Sigmoid colon (tissue), 7 donors: ENCODE measurements at places on chromosomes 7 and 10. TPM values are rescaled to one million over a fixed set of nuclear protein-coding genes. Genes with fewer than 3 reads are reported as not detected.

SPDYE2B gene
- not detected for polyA plus RNA-seq

MPLKIP gene
- 70.5 TPM for polyA plus RNA-seq

NPFFR1 gene
- polyA plus RNA-seq: not detected

NCF1 gene
- polyA plus RNA-seq: 27.8 TPM

MYPN gene
- 0.23 TPM for polyA plus RNA-seq

FLNC gene
- 12.6 TPM for polyA plus RNA-seq

SLC16A9 gene
- polyA plus RNA-seq: 6.9 TPM

ADCYAP1R1 gene
- 0.60 TPM for polyA plus RNA-seq

OR2A1 gene
- polyA plus RNA-seq: not detected

UCMA gene
- not detected for polyA plus RNA-seq

ADAM12 gene
- under 0.01 TPM for polyA plus RNA-seq

GRCh38 chr7:92043637-92044036 is 90.6 kb downstream of the CYP51A1 start:
- H3K27ac ChIP-seq: peak overlapping the region; percentile 59
- no peaks in the 10 kb centered on the region for H3K27me3 ChIP-seq
- no peak for DNase-seq

GRCh38 chr10:90968328-90969081 is 47.6 kb upstream of the ANKRD1 start:
- no peaks in the 10 kb centered on the region for H3K4me1 ChIP-seq
- H3K27me3 ChIP-seq: no peaks in the 10 kb centered on the region
- H3K4me3 ChIP-seq: no peak overlapping the region
- no peaks in the 10 kb centered on the region for H3K36me3 ChIP-seq
- H3K27ac ChIP-seq: peak overlapping the region; percentile 63
- DNase-seq: no peak

- H3K27me3 ChIP-seq: no peaks in the 10 kb centered on the region
- H3K27ac ChIP-seq: no peak overlapping the region
- no peaks in the 10 kb centered on the region for H3K4me1 ChIP-seq
- H3K36me3 ChIP-seq: no peaks in the 10 kb centered on the region
- H3K4me3 ChIP-seq: no peak overlapping the region
Measured at GRCh38 chr10:68576118-68576517, 16.0 kb downstream of the TET1 start.

DNA sequence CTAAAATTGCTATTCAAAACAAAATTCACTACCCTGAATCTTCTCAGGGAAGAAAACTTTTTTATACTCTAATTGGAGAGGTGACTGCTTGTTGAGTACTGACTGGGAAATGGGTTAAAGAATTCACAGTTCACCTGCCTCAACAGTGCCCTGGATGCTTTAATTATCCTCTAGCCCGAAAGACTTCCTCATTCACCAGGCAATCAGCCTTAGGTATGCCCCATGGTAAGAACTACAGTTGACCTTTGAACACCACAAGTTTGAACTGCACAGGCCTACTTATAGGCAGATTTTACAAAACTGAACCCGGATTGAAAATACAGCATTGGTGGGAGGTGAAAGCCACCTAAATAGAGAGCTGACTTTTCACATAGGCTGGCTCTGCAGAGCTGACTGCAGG is 175.3 kb downstream of the ELAPOR2 start:
- H3K36me3 ChIP-seq: no peaks in the 10 kb centered on the region
- no peak overlapping the region for H3K4me3 ChIP-seq
- H3K27me3 ChIP-seq: no peaks in the 10 kb centered on the region
- no peak for DNase-seq

DNA sequence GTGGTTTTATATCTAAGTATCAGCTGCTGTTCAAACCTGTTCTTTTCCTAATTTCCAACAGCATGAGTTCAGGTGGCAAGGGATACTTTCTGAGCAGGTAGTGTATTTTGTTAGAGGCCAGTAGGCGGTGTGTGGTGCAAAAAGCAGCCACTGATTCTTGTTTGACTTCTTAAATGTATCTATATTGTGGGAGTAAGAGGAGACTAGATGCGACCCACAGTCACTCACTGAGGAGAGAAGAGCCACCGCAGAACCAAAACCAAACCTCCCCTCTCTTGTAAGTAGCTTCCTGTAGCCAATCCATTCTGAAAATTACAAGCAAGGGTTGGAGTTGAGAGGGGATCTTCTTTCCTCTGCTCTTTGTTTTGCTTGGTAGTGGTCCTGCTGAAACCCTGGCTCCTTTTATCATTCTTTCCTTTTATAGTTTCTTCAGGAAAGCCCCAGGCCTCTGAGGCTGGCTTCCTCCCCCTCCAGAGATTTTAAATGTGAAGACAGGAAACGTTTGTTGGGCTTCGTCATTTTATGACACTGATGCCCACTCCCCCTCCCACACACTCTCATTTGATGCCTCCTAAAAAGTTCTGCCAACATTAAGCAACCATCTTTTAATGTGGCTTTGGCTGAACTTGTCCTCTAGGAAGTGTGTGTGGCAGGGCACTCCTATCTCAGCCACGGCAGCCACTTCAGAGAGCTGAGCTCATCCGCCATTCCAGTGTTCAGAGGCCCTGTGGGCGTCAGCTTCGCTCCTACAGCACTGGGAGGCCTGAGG is 566.0 kb downstream of the SUGCT start:
- no peak for DNase-seq
- no peaks in the 10 kb centered on the region for H3K36me3 ChIP-seq
- no peaks in the 10 kb centered on the region for H3K4me1 ChIP-seq
- no peak overlapping the region for H3K27ac ChIP-seq
- no peak overlapping the region for H3K4me3 ChIP-seq

DNA sequence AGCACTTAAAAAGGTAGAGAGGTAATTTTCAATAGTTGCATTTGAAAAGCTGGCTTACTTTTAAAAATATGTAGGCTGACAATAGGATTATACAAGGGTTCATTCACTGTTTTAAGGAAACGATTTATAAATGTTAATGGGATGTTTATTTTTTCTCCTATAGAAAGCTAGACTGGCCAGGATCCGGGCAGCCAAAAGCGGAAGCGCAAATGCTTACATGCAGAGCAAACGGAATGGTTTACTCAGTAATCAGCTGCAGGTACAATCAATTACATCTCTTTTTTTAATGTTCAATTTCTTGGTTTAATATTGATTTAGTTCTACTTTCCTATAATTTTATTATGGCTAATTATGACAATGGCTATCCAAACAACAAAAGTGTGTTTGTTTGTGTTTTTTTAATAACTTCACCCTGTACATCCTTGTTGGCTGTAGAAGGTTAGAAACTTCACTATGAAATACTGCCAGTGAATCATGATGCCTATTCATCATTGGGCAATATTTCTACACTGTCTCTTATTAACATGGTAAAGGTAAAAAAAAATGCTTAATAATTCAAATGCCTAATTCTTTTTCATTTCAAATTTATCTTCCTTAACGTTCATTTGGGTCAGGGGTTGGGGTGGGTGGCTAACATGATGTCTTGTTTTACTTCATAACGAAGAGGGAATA is 116.4 kb downstream of the TSPAN12 start:
- no peaks in the 10 kb centered on the region for H3K36me3 ChIP-seq
- H3K27me3 ChIP-seq: no peaks in the 10 kb centered on the region

- H3K4me1 ChIP-seq: no peaks in the 10 kb centered on the region
- no peak overlapping the region for H3K27ac ChIP-seq
- no peaks in the 10 kb centered on the region for H3K27me3 ChIP-seq
- H3K4me3 ChIP-seq: no peak overlapping the region
Measured at GRCh38 chr7:72053292-72053691, 358.8 kb downstream of the CALN1 start.

GRCh38 chr10:11009471-11010308 is 8.0 kb upstream of the CELF2 start:
- H3K27ac ChIP-seq: peak overlapping the region; percentile 50
- H3K4me1 ChIP-seq: peaks cover 9% of the 10 kb centered on the region
- no peak overlapping the region for H3K4me3 ChIP-seq
- no peak for DNase-seq
- H3K27me3 ChIP-seq: no peaks in the 10 kb centered on the region

GRCh38 chr10:33112831-33113455 is 154.9 kb upstream of the ITGB1 start:
- H3K36me3 ChIP-seq: no peaks in the 10 kb centered on the region
- H3K4me3 ChIP-seq: no peak overlapping the region
- no peak for DNase-seq
- no peaks in the 10 kb centered on the region for H3K27me3 ChIP-seq
- no peaks in the 10 kb centered on the region for H3K4me1 ChIP-seq

- H3K36me3 ChIP-seq: no peaks in the 10 kb centered on the region
- peak overlapping the region; percentile 95 for H3K27ac ChIP-seq
- peaks cover 92% of the 10 kb centered on the region for H3K4me1 ChIP-seq
- H3K27me3 ChIP-seq: no peaks in the 10 kb centered on the region
Measured at GRCh38 chr10:93473804-93474472, 8.2 kb downstream of the MYOF start.

DNA sequence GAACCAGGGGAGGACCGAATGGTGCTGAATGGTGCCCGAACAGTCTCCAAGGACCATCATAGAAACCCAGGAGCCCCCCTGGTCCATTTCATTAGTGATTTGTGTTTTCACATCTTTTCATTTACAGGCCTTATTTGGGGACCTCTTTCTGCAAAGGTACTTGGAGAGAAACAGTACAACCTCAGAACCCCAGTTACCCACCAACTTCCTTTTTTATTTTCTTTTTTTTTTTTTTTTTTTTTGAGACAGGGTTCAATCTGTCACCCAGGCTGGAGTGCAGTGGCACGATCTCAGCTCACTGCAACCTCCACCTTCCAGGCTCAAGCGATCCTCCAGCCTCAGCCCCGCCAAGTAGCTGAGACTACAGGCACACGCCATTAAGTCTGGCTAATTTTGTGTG is 13.0 kb upstream of the ELN start:
- no peak overlapping the region for H3K27ac ChIP-seq
- H3K36me3 ChIP-seq: no peaks in the 10 kb centered on the region
- H3K4me3 ChIP-seq: no peak overlapping the region
- H3K4me1 ChIP-seq: peaks cover 19% of the 10 kb centered on the region
- no peak for DNase-seq
- no peaks in the 10 kb centered on the region for H3K27me3 ChIP-seq

DNA sequence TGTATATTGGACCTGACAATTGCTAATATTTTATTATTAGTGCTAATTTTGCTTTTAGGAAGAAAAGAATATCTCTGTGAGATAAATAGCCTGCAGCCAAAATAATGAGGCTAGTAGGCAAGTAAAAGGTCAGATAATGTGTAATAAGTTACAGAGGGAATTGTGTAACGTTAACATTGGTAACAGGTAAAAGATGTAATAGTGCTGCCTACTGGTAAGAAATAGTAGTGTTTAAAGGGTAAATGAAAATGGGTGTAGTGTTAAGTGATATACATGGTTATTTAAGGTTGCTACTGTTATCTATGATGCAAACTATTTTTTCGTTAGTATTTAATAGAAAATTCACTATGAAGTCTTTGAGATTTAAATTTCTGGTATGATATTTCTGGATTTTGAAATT is 9.2 kb upstream of the FOXP2 start:
- H3K27ac ChIP-seq: peak overlapping the region; percentile 20
- no peak overlapping the region for H3K4me3 ChIP-seq
- no peaks in the 10 kb centered on the region for H3K36me3 ChIP-seq
- H3K27me3 ChIP-seq: no peaks in the 10 kb centered on the region

DNA sequence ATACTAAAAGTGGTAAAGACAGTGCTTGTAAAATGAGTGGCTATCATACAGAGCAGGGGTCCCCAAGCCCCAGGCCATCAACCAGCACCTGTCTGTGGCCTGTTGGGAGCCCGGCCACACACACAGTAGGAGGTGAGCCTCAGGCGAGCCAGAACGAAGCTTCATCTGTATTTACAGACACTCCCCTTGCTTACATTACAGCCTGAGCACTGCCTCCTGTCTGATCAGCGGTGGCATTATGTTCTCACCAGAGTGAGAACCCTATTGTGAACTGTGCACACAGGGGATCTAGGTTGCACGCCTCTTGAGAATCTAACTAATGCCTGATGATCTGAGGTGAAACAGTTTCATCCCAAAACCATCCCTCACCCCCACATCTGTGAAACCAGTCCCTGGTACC is 58.7 kb downstream of the ITGA8 start:
- no peak overlapping the region for H3K27ac ChIP-seq
- no peaks in the 10 kb centered on the region for H3K4me1 ChIP-seq
- no peak overlapping the region for H3K4me3 ChIP-seq

DNA sequence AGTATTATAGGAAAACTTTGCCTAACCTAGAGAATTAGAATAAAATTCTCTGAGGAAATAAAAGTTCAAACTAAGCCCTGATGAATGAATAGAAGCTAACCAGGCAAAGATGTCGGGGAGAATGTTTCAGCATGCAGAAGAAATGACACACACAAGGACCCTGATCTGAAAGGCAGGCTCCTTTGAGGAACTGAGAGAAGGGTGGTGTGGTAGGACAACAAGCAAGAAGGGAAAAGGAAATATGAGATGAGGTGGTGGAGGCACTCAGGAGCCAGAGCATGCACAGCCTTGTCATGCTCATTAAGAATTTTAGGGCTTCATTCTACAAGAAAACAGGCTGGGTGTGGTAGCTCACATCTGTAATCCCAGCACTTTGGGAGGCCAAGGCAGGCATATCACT is 90.6 kb downstream of the ARHGAP12 start:
- no peak overlapping the region for H3K4me3 ChIP-seq
- no peak for DNase-seq
